NB4 (cell line): ENCODE measurements at places on chromosomes 7 and 10.

DNA sequence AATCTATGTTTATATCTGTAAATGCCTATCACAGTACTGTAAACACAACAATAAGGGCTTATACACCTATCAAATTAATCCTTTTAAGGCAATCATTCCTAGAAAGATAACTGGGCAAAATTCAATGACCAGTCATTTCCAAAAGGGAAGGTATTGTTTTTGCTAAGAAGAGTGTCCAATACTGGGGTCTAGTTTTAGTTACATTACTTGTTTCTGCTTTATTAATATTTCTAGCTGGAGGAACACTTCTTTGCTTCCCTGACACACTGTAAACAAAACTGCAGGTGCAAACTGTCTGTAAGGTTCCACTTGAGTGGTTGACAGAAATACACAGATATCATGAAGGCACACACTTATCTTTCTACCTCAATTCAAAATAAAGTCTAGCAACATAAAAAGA is 84.2 kb upstream of the FAM133B start:
- DNase-seq: no peak

DNA sequence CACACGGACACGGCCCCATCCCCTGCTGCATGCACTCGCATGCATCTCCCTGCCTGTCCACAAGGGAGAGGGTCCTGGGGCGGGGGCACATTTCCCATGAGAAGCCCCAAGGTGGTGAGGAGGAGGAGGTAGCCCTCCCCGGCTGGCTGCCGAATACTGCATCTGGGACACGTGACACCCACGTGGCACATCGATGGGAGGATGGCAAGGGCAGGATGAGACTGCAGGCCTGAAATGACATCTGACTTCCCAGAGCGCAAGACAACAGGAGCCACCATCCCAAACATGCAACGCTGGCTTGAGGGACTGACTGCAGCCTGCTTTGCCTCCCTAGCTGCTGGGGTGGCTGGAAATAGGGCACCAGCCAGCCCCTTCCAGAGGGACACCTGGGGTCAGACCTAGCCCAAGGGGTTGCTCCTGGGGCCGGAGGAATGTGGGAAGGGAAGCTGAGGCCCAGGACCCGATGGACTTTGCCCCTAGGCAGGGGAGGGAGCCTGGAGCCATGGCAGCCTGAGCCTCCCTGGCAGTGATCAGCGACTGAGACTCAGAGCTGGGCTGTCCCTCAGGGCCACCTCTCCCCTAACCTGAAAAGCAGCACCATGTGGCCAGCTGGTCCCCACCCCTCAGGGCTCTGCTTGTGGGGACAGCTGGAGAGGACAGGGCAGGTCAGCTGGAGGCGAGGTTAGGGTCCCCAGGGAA is 16.1 kb downstream of the BUD23 start:
- DNase-seq: no peak

DNA sequence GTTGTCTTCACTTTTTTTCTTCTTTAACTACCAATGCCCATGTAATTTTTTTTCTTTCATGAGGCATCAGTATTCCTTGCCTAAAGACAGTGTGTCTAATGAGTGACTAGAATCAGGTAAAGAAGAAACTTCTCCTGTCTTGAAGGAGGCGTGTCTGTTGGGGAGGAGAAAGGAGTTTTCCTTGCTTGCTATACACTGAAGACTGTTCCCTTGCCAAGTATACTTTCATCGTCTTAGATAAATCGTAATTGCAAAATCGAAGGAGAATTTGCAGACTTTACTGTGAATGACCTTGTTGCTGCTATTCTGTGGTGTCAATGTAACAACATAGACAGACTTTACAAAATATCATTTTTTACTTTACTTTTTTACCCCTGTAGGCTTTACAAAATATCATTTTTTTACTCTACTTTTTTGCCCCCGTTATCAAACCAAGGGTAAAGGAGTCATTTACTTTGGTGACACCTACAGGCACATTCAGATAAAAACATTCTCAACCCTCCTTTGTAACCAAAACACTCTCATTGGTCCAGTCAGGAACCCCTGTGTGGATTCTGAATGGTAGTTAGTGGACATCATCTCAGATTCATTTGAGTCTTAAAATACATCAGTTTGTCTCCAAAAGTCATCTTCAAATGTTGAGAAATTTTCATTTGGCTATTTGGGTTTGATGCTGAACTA is 232.4 kb downstream of the AHR start:
- DNase-seq: peak; percentile 49

- DNase-seq: no peak
Observed at GRCh38 chr10:33412653-33413361, 78.3 kb upstream of the NRP1 start.

DNA sequence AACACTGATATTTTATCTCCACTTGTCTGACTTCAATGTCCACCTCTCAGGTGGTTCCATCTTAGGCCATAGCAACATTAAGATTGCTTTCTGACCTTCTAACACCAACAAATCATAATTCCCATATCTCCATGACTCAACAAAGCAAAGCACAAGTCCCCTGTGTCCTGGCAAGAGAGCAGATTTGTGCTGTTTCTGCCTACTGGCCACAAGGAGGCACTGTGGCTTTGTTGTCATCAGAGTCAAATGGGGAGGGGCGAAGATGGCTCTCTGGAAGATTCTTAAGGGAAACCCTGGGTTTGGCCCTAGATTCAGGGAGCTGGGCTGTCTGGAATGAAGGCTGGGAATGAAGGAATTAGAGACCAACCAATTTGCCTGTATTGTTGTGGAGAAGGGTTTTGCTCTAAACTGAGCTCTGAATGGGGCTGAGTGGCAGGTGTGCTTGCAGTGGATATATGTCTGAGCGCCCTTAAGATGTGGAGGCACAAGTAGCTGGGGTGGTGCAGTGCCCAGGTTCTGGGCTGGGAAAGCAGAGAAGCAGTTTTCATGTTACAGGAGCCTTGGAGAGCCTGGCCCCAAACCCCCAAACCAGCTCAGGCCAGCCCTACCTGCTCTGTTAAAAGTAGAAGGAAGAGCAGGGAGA is 154.8 kb upstream of the PRSS58 start:
- peak; percentile 80 for DNase-seq
